Liver (tissue), 10 donors: ENCODE measurements at places on chromosomes 7 and 10.

GRCh38 chr7:107678110-107678753 lies 17.6 kb downstream of the SLC26A4 start:
- no peak for DNase-seq

GRCh38 chr10:129754211-129755050 lies 209.6 kb downstream of the EBF3 start:
- peak; percentile 17 for DNase-seq

- no peak for DNase-seq
These were observed 21.8 kb downstream of the AKR1E2 start for GRCh38 chr10:4847561-4848355.

DNA sequence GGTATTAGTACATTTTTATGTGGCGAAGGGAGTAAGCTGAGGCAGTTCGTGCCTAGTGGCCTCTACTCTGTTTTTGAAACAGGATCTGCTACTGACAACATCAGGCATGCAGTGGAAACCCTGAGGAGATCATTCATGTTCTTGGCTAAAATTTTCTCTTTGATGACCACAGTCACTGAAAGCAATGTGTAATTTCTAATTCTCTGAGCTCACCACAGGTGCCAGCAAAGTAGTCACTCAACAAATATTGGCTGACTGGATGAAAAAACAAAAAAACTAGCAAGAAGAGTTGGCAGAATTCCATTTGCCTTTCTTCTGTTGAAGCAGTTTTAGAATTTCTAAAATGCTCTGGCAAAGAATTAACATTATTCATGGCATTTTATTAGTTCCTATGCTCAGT lies 176.5 kb upstream of the KCTD7 start:
- no peak for DNase-seq

DNA sequence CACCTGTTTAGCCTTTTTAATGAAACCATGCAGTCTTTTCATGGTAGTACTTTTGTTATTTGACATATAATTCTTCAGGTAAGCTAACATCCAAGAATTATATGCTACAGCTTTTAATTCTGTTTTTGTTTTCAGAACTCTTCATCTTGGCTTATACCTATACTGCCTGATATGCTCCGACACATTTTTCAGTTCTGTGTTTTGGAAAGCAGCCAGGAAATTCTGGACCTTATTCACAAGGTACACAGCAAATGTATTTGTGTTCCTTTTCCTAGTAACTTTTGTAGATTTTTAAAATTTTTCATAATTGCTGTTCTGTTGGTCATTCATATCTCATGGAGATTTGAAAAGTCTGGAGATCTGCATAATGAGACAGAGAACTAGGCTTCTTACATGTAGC lies 56.7 kb downstream of the BTAF1 start:
- no peak for DNase-seq

DNA sequence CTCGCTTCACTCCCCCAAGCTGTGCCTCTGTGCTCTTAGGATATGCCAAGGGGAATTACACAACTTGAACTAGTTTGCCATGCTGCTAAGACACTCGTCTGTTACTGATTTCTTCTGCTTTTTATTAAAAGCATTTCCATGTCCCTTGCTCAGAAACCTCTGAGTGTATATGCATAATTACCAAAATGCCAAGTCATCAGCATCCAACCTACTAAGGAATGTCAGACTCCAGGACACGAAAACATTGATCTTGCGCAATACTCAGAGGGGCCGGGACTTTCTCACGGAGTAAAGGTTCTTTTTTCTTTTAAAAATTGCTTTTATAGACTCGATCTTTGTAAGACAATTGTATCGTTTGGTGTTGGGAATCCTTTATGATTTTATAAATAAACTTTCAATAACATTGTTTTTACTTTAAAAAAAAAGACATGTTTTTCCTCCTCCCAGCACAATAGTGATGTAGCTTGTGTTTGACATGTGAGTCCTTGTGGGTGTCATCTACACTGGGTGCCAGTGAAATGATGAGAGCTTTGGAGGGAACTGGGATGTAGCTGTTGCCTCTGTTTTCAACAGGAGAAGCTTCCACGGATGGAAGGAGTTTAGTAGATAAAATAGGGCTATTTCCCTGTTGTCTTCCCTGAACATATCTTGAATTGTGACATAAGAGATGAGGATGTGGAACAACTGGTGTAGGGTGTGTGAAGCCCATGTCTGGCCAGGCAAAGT lies 43.6 kb downstream of the CNNM1 start:
- DNase-seq = no peak

GRCh38 chr7:6276911-6277408 lies 4.5 kb upstream of the CYTH3 start:
- no peak for DNase-seq

GRCh38 chr7:5596046-5596895 lies 172.6 kb upstream of the TNRC18 start:
- DNase-seq = no peak

DNA sequence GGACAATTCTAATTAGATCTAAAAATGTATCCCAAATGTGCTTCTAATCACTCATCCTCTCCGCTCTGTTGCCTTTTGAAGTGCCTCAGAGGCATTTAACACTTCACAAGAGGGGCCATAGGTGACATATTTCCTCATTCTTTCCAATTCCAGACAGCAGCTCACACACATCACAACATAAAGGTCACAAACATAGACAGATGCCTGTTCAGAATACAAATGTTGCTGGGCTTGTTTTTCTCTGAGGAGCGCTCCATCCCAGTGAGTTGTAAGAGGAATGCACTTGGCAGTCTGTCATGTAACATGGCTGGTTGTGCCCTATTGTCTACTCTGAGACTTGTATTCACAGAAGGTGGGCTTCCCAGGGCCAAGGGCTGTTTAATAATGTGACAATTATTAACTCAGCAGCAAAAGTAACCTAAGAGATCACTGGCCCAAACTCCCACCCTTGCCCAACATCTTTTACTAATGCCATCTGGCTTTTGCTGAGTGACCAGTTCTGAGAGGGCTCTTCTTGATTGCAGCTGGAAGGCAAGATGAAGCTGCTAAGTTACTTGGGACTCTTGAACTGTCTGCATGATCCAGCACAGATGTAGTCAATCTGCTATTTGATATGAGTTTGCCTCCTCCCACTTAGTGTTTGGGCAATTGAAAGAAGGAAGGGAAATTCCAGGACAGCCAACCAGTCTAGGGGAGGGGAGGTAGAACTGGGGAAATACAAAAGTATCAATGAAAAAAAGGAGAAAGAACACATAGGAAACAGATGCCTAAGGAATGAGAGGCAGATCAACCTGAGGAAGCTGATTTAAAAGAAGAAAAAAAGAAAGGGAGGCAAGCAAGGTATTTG lies 13.6 kb downstream of the PON2 start:
- DNase-seq = no peak

DNA sequence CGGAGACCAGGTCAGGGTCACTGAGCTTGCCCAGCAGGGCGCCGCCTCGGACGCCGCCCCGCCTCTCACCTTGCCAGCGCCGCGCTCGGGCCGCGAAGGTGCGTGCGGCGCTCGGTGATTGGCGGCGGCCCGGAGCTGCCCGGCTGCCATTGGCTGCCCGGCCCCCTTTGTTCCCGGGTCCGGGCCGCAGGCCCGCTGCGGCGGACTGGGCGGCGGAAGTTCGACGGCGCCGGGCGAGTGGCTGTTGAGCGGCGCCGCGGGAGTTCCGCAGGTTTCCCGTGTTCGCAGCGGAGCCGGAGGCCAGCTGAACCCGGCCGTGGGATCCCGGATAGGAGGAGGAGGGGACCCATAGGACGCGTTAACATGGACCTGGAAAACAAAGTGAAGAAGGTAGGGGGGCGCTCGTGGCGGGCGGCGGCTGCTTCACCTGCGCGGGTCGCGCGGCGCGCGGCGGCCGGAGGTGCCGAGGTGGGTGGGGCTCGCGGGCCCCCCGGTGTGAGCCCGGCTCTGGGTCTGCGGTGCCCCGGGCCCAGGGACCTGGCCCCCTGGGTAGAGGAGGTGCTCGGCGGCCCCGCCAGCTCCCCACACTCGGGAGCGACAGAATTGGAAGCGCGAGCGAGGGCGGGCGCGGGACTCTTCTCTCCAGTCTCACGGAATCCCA lies at the start of gene TES:
Gene TES (plus strand): TSS at position 195 of the 661 bp plus-strand sequence. CDS start 169 bp downstream, at position 364.
- peak; percentile 53 for DNase-seq

DNA sequence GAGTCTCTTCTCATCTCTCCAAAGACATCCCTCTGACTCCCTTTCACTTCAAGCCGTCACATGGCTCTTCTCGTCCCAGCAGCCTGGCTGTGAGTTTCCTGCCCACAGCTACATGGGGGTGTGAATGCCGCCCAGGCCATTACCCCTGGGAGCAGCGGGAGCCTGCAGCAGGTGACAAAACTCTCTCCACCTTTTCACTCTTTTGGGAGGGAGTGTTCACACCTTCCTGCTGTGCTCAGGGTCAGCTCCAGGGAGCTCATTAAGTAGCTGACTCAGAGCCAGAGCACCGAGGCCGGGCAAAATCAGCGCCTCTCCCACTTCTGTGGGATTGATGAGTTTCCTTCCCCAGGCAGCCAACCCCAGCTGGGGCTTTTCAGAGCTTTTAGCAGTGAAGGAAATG lies 271.3 kb downstream of the TYW1 start:
- no peak for DNase-seq
